ENCODE measurements at places on chromosomes 16 and 17.
A peak's percentile ranks its signal among the peaks of the same experiment; 100 is the strongest.

- DNase-seq: no peak
Measured at GRCh38 chr16:51125992-51126391, 25.1 kb downstream of the SALL1 start.

DNA sequence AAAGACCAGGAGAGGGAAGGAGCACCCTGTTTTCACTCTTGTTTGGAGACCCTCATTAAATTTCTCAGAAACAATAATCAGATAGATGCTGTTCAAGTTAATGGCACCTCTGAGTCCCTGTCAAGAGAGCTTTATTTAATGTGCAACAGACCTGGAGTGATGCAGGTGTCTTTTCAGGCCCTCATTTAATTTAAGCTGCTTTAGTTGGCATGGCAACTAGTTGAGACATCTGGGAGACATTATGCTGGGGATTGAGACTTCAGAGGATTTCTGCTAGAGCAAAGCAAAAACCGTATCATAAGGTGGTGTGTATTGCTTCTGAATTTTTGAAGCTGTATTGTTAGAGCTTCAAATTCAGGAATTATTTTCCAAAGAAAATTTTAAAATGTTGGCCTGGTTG lies 108.5 kb downstream of the NLK start:
- DNase-seq: no peak

- DNase-seq: peak; percentile 9
Measured at GRCh38 chr16:87850009-87851006, 19.0 kb downstream of the SLC7A5 start.

DNA sequence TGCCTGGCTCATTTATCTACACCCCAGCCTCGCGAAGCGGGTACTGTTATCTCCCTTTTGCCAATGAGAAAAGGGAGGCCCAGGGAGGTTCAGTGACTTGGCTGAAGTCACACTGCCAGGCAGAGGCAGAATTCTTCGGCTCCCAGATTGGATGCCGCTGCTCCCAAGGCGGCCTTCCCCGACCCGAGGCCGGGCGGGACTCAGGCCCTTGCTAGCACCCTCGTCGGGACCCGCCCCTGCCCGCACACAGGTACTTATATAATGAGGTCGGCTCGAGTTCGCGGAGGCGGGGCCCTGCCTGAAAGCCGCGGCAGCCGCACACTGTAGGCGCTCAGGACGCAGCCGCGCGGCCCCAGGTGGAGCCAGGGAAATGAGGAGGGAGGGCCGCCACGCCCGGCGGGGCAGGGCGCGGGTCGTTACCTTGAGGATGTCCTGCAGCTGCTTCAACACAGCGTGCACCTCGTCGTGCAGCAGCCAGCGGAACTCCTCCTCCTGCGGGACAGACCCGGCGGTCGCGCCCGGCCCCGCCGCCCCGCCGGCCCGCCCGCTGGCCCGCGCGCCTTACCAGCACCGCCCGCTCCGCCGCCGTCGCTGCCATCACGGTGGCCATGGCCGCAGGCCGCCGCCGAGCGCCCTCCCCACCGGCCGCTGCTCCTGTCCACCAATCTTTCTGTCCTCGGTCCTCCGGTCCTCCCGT lies at the start of gene ROGDI:
Gene ROGDI, minus strand, starts transcription at position 672 of the 697 bp plus-strand sequence. Its CDS starts 62 bp downstream, at position 610.
- DNase-seq: no peak

GRCh38 chr17:14427900-14428647 lies 127.2 kb downstream of the HS3ST3B1 start:
- DNase-seq: no peak

DNA sequence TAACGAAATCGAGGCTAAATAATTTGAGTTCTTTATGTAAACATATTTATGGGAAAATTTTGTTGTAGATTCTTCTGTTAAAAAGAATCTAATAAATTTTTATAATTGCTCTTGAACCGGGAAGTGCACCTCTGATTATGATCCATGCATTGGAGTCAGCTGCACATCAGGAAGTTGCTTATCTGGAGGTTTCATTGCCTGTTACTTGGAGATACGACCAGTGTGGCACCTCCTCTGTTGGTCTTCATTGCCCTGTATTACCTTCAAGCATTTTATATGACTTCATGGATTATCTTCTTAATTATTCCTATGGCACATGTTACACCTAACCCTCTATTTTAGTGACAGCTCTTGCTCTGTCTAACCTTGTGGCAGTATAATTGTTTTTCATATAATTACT lies 312.6 kb upstream of the TBX2 start:
- no peak for DNase-seq

DNA sequence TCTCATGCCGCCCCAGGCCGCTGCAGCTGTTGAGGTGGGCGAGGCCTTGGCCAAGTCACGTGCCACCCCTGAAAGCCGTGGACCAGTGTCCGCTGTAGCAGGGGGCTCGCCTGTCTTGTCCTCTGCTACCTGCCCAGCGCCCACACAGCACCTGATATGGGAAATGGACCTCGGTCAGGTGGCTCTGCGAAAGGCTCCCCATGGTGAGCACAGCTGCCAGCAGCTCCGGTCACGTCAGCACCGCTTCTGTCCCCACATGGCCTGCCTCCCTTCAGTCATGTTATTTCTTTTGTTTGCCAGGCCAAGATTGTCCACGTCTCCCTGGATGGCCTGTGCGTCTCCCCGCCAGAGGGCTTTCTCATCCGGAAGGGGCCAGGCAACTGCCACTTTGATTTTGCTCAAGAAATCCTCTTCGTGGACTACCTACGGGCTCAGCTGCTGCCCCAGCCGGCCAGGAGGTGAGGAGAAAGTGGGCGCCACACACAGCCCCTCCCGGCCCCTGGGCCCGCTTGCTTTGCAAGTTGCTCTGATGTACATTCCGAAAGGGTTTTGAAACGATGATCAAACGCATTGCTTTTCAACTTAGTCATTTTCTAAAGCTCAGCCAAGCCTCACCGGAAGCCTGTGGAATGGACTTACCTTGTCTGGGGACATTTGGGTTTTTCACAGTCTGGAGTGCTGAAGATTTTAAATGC lies 219.8 kb downstream of the KATNIP start:
- DNase-seq: no peak

GRCh38 chr17:45293413-45294211 lies 23.2 kb downstream of the MAP3K14 start:
- DNase-seq: peak; percentile 76
